Sigmoid colon (tissue), 7 donors: ENCODE measurements at places on chromosomes 1 and 21. TPM values are rescaled to one million over a fixed set of nuclear protein-coding genes. Genes with fewer than 3 reads are reported as not detected.

Gene RGS8
- total RNA-seq = not detected

Gene ERVH48-1
- not detected for total RNA-seq

Gene PLPP3
- 118 TPM for total RNA-seq

Gene HSD3B2
- not detected for total RNA-seq

Gene LMOD1
- 915 TPM for total RNA-seq

Gene AMY1A
- total RNA-seq = not detected

Gene RNU1-4
- under 0.01 TPM for total RNA-seq

Gene ANKRD34A
- total RNA-seq = 1.9 TPM

Gene KANK4
- 2.4 TPM for total RNA-seq

Gene S100A8
- total RNA-seq = not detected

DNA sequence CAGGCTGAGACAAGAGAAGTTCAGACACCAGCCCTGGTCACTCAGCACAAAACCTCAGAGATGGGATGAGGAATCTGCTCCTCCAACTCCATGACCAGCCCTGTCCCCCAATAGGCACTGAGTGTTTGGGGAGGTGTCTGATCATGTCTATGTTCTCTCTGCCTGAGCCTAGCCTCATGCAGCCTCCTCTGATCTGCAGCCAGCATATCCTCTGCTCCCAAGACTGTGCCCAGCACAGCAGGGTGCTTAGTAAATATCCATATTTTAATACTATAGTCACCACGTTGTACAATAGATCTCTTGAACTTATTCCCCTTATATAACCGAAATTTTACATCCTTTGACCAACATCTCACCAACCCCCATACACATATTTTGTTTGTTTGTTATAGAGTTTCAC is 202.9 kb downstream of the MATN1 start:
- no peak overlapping the region for H3K4me3 ChIP-seq
- DNase-seq = no peak
- no peaks in the 10 kb centered on the region for H3K36me3 ChIP-seq
- peaks cover 8% of the 10 kb centered on the region for H3K27me3 ChIP-seq
- H3K27ac ChIP-seq = no peak overlapping the region
- H3K4me1 ChIP-seq = no peaks in the 10 kb centered on the region

- H3K36me3 ChIP-seq = no peaks in the 10 kb centered on the region
- H3K4me1 ChIP-seq = no peaks in the 10 kb centered on the region
- DNase-seq = no peak
- H3K27me3 ChIP-seq = no peaks in the 10 kb centered on the region
- no peak overlapping the region for H3K4me3 ChIP-seq
Measured at GRCh38 chr1:185562461-185563359, 171.5 kb upstream of the HMCN1 start.

DNA sequence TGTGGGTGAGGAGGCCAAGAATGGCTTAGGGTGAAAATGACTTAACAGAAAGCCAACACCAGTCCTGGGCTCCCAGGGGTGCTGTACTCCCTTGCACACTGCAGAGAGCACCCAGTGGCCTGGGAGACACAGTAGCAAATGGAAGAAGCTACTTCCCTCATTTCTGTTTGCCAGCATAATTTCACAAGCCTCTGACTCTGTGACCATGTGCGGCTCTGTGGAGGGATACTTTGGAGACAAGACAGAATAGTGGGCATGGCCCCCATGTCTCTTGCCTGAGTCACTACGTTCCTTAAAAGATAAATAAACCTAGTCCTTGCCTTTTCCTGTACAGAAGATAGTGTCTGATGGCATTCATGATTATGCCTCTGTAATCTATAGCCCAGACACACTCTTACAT is 38.1 kb downstream of the TRIM62 start:
- DNase-seq = no peak
- H3K4me1 ChIP-seq = peaks cover 49% of the 10 kb centered on the region
- no peaks in the 10 kb centered on the region for H3K36me3 ChIP-seq
- no peaks in the 10 kb centered on the region for H3K27me3 ChIP-seq
- peak overlapping the region; percentile 77 for H3K27ac ChIP-seq
- H3K4me3 ChIP-seq = no peak overlapping the region

DNA sequence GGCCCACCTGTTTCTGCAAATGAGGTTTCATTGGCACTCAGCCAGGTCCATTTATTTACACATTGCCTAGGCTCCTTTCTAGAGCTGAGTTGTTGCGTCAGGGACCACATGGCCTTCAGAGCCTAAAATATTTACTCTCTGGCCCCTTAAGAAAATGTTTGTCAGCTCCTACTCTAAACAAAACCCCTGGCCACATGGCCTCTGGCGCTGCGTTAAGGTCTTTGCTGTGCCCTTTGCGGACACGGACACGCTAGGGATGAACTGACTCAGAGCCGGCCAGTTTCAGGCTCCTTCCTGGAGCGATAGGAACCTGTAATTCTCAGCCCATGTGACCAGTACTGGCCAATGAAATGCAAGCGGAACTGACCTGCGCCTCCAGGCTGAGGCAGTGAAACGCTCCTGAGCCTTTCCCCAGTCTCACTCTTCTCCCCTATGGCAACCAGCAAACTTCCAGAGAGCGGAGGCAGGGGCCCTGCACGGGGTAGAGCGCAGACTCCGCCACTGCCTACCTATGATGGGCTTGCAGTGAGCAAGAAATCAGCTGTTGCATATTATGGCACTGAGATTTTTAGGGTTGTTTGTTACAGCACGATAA is 160.3 kb downstream of the ETS2 start:
- no peaks in the 10 kb centered on the region for H3K4me1 ChIP-seq
- no peak overlapping the region for H3K4me3 ChIP-seq
- no peak overlapping the region for H3K27ac ChIP-seq
- DNase-seq = no peak

DNA sequence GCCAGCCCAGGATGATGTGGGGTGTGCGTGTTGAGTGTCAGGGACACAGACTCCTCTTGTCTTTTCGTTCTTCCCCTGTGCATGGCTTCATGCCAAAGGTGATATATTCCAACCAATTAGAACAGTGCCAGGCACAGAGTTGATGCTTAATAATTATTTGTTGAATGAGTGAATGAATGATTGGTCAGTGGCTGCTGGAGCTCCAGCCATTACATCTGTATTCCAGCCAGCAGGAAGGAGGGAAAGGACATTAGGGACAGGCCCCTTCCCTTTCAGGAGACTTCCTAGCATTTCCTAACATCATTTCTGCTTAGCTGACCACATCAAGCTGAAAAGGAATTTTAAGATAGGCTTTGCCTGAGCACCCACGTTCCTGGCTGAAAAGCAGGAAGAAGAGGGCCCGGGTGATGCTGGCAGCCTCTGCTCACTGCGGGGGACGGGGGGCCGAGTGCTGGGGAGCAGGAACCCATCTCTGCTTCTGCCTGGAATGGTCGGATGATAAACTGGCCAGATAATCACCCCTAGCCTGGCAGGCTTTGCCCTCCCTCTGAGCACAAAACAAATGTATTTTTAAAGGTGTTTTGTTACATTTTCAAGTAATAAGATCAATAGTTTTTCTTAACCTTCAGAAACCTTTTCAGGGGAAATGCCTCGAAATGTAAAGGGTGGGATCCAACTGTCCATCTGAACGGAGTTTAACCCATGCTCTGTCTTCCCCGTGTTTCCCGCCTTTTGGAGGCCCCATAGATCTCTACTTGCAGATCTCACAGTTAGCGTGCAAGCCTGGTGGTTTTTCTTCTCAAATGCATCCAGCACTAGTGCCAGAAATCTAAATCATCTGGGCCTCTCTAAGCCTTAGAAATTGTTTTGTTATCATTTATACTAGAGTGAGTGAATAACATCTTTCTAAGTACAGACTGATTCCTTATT is 39.0 kb downstream of the SLC37A1 start:
- DNase-seq = no peak
- H3K27ac ChIP-seq = no peak overlapping the region
- no peaks in the 10 kb centered on the region for H3K4me1 ChIP-seq
- no peak overlapping the region for H3K4me3 ChIP-seq
- no peaks in the 10 kb centered on the region for H3K27me3 ChIP-seq

DNA sequence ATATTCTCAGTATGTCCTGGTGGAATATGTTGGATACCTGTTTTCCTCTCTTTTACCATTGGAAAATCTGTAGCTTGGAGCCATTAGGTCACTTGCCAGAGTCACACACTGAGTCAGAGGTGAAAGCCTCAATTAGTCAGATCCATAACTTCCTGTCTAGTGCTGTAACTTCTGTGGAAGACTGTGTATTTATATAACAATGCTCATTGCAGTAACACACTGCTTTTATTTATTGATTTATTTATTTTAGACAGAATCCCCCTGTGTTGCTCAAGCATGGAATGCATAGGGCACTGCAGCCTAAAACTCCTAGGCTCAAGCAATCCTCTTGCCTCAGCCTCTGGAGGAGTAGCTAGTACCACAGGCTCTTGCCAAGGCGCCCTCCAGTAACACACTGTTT is 1.3 kb upstream of the DOCK7 start:
- no peak for DNase-seq
- H3K4me1 ChIP-seq = no peaks in the 10 kb centered on the region
- peak overlapping the region; percentile 84 for H3K27ac ChIP-seq
- no peak overlapping the region for H3K4me3 ChIP-seq

- peak; percentile 26 for DNase-seq
- no peak overlapping the region for H3K27ac ChIP-seq
- no peak overlapping the region for H3K4me3 ChIP-seq
Measured at GRCh38 chr1:2962541-2962940, 58.7 kb upstream of the ACTRT2 start.

- no peaks in the 10 kb centered on the region for H3K4me1 ChIP-seq
- H3K27me3 ChIP-seq = no peaks in the 10 kb centered on the region
- DNase-seq = no peak
- H3K27ac ChIP-seq = no peak overlapping the region
- H3K36me3 ChIP-seq = no peaks in the 10 kb centered on the region
Measured at GRCh38 chr1:245825128-245825901, 670.5 kb downstream of the KIF26B start.

DNA sequence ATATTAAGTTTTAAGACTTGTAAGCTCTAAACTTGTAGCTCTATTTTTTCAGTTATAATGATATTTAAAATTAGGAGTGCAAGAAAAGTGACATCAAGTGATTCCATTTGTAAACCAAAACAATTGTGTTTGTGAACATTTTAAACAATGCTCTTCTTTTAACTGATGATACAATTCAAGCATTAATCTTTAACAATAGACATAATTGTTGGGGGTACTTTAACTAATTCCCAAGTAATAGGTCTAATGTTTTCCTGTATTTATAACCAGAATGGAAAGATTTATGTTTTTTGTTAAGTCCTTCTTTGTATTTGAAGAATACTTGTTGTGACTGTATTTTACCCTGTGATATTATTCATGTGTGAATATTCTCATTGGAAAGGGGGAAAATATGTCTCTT is 6.8 kb downstream of the ATG4C start:
- H3K4me3 ChIP-seq = no peak overlapping the region
- no peaks in the 10 kb centered on the region for H3K36me3 ChIP-seq
- H3K27me3 ChIP-seq = no peaks in the 10 kb centered on the region
- no peaks in the 10 kb centered on the region for H3K4me1 ChIP-seq

DNA sequence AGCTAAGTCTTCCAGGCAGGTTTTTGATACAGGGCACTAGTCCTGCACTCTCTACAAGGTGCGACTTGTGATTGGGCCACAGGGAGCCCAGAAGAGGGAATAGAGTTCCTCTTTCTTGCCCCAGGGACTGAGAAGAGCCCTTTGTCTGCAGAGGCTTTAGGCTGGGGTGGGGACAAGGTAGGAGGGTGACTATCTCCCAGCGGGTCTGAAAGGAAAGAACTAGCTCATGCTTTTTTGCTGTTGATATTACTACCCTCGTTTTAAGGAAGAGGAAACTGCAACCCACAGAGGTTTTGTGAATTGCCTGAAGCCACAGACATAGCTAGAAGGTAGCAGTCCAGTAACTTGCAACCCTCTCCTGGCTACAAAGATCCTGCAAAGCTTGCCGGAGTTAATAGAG is 615.2 kb downstream of the MATN1 start:
- no peak overlapping the region for H3K27ac ChIP-seq
- no peaks in the 10 kb centered on the region for H3K27me3 ChIP-seq
- H3K36me3 ChIP-seq = no peaks in the 10 kb centered on the region
- no peaks in the 10 kb centered on the region for H3K4me1 ChIP-seq
- DNase-seq = no peak
- H3K4me3 ChIP-seq = no peak overlapping the region

- no peaks in the 10 kb centered on the region for H3K27me3 ChIP-seq
- no peak for DNase-seq
- no peak overlapping the region for H3K4me3 ChIP-seq
Measured at GRCh38 chr1:19036041-19036812, 79.8 kb upstream of the IFFO2 start.
